ENCODE measurements at places on chromosomes 6 and 20. TPM values are rescaled to one million over a fixed set of nuclear protein-coding genes. Genes with fewer than 3 reads are reported as not detected.

- DNase-seq, result no peak
Observed at GRCh38 chr6:99178168-99178567, 171.3 kb downstream of the FAXC start.

DNA sequence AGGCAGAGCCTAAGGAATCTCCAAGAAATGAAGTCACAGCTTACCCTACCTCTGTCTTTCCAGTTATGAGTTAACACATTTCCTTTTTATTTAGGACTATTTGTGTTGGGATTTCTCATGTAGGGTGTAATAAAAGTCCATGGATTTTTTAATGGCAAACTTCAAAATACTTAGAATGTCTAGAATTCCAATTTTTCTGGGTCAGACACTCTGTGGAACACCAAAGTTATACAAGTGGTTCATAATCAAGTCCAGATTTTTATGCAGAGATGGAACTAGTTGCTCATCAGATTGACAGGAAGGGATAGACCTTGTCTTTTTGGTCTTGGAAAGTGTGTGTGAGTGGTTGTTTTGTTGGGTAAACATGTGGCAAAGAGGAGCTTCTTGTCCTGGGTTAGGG lies 303.5 kb upstream of the RNF24 start:
- DNase-seq, result no peak

The CST2 gene
- not detected for total RNA-seq

The GFOD1 gene
- total RNA-seq, result 13.2 TPM

The MBOAT1 gene
- 54.4 TPM for total RNA-seq

The CLVS2 gene
- 0.19 TPM for total RNA-seq

The SCUBE3 gene
- total RNA-seq, result 0.14 TPM

Measured in mucosa of descending colon (tissue), 3 donors.